ENCODE measurements at places on chromosomes 7 and 10. TPM values are rescaled to one million over a fixed set of nuclear protein-coding genes. Genes with fewer than 3 reads are reported as not detected.

- no peak for DNase-seq
These were observed 481.2 kb downstream of the KCNMA1 start for GRCh38 chr10:77156406-77156879.

DNA sequence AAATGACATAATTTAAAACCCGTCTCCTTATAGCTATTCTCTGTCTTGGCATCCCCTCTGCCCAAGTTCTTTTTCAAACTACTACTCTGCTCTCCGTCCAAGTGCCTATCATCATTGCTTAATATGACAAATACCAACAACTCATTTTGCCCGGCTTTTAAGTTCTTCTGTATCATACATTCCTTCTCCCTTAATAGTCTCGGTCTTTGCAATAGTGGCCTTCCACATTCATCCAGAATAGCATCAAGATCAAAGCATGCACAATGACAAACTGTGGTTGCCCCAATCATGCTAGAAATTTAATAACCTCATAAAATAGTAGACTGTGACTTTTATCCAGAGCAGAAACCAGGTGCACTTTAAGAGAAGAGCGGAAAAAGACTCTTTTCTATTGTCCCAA lies 198.9 kb downstream of the ETV1 start:
- no peak for DNase-seq

DNA sequence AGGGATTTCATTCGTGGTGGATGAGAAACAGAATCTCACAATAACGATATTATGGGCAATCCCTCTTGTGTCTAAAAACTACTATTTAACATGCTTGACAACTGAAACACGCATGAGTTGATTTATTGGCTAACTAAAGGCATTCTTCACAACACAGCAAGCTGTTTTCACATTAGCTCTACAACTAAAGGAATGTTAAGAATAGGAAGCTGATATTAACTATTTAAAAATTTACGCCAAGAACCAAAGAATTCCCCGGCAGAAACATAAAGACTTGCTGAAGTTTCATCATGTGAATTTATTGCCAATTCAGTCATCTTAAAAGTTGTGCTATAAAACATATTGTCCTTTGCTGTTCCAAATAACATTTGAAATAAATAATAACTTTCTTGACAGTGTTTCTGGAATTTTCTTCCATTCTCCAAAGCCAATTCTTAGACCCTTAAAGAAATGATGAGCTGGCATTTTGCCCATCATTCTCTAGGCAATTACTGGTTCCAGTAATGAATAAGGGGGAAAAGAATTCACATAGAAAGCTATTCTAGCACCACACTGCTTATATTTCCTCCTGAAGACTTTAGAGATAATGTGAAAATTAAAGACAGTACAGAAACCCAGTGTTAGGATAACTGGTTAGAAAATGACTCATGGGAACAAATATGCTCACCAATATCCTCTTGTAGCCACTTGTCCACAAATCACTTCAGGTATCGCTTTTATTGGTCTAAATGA lies 233.1 kb downstream of the PARD3 start:
- DNase-seq: no peak

CALCR gene
- 0.05 TPM for total RNA-seq

FFAR4 gene
- 0.16 TPM for total RNA-seq

HOXA7 gene
- total RNA-seq: not detected
